Omental fat pad (tissue), 4 donors: ENCODE measurements at places on chromosomes 16 and 17. TPM values are rescaled to one million over a fixed set of nuclear protein-coding genes. Genes with fewer than 3 reads are reported as not detected.

The WFIKKN1 gene
- 0.63 TPM for total RNA-seq

GRCh38 chr17:37312137-37312923 lies 63.5 kb upstream of the C17orf78 start:
- no peak for DNase-seq

The XAF1 gene
- 17.5 TPM for total RNA-seq

GRCh38 chr17:29677824-29678223 lies 55.1 kb upstream of the CORO6 start:
- no peak for DNase-seq

DNA sequence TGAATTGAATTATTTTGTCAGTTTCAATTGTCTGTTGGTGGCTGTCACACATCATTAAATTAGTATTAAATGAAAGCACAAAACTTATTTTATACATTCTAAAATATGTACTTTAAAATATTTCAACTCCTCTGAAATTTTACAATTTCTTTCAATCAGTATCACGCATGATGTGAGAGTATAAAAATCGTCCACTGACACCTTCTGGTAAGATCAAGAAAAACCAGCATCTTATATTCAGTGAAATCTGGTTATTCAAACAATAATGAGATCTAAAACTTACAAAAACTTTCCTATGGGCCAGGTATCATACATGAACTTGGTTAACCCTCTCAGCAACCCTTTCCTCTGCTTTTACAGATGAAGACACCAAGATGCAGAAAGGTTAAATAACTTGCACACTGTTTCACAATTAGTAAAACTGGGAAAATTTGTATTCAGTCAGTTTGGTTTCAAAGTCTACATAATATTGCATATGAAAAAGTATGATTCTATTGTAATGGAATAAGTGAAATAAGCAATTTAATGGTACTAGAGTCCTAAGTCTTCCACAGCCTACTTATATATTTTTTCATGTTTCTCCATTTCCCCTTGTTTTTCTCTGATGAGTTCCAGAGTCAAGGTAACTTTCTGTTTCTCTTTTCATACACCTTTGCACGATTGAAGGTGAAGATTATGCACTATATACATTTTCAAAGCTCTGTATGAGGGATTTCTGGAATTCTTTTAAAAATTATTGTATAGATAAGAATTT lies 58.7 kb downstream of the EFCAB5 start:
- no peak for DNase-seq

The SDR42E2 gene
- total RNA-seq, result not detected

The TMEM114 gene
- not detected for total RNA-seq

DNA sequence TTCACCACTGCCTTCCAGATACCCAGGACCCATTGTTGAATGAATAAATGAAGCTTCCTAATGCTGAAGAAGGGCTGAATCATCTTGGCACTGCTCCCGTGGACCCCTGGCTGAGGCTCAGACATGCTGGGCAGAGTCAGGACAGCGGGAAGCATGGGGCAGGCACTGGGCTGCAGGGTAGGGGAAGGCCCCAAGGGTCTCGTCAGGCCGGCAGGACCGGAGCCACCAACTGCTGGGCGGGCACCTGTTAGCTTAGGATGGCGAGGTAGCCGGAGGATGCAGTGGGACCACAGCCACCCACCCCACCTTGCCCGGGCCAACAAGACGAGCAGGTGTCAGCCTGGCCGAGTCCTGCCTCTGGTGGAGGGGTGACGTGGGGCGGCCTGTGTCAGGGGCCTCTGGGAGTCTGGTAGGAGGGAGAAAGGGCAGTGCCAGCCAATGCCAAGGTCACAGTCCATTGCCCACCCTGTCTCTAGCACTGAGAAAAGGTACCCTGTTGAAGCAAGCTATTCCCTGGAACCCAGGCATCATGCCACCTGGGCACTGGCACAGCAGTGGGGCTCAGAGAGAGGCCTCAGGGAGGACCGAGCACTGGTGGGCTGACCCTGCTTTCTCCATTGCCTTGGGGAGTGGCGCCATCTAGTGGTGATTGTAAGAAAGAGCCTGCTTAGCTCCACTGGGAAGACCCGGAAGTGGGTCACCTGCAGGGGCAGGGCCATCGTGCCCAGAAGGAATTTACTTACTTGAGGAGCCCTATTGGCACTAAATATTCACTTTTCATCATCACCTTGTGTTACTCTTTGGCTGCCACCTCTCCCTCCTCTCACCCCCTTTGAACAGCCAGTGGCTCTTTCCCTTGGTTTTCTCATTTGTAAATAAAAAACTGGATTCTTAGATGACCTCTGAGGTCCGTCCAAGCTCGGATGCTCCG lies 3.0 kb upstream of the DLX3 start:
- DNase-seq, result peak; percentile 66

- no peak for DNase-seq
These were observed 293.2 kb upstream of the MON1B start for GRCh38 chr16:76897816-76898215.

GRCh38 chr17:68587847-68588246 lies 13.3 kb downstream of the FAM20A start:
- DNase-seq, result no peak

DNA sequence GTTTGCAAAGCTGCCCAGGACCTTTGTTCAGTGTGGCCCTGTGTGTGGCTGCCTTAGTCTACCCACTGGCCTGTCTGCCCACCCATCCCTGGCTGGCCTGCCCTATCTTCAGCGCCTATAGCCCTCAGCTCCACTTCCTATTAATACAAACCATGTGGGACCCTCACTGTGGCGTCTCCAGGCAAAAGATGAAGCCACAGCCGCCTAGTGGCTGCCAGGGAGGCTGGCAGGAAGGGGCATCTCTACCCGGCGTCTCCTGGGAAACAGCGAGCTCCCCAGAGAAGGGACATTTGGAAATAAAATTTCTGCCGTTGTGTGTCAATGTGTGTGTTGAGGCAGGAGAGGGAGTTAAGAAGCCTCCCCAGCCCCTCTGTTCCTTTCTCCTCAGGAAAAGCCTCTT lies 31.5 kb downstream of the NEUROD2 start:
- no peak for DNase-seq

DNA sequence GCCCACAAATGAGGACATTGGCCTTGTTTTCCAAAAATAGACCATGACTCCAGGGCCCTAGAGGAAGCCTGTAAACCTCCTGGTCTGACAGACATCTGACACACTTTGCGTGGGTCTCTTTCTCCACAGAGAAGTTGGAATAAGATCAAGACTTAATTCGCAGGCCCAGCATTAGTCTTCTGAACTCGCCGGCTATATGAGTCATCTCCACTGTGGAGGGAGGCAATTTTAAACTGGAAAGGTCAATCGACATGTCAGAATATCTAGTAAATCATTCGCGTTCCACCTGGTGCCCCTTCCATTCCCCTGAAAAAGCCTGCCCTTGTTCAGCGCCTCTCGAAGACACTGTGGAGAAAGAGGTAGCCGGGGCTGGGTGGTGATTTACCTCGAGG lies 140.1 kb downstream of the CLEC16A start:
- DNase-seq, result no peak

The ALDOA gene
- 468 TPM for total RNA-seq

The TRIM65 gene
- 13.1 TPM for total RNA-seq

DNA sequence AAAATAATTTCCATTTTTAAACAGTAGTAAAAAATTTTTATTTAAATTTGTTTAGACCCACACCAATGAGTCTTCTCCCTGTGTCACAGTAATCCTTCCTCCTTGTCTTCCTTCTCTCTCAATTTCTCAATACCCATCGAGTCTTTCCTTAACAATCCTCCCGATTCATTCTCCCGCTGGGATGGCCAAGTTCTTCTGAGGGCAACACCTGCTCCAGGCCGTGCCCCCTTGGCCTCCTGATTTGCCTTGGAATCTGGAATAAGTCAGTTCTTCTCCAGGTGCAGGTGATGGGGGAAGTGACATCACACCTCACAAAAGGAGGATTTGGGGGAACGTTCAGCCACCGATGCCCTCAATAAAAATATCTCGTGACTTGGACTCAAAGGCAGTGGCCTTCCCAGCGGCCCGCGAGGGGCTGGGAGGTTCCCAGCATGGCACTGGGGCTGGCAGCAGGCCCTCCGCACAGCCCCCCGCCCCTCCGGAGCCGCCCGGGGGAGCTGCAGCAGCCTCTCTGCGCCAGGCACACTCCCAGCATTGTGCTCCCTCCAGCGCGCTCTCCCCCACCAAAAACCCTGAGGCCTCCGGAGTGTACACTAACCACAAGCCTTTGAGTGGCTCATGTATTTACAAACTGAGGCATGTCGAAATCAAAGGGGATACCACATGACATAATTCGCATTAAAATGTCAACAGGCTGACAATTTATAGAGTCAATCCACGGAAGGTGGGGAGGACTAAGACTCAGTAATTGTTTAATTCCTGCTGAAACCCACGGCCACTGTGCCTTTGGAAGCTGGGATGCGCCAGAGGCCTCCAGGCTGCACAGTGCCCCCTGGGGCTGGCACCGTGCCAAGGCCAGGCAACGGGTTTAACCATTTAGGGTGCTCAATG lies 120.5 kb downstream of the ZFHX3 start:
- no peak for DNase-seq

GRCh38 chr17:3887804-3888203 lies 5.0 kb downstream of the CAMKK1 start:
- no peak for DNase-seq

The NME4 gene
- 74.5 TPM for total RNA-seq

- peak; percentile 46 for DNase-seq
These were observed at the start of gene CORO1A for GRCh38 chr16:30183233-30184095. Gene CORO1A (plus strand): TSS chr16:30183602. CDS start chr16:30185210, 1,608 bp downstream.

DNA sequence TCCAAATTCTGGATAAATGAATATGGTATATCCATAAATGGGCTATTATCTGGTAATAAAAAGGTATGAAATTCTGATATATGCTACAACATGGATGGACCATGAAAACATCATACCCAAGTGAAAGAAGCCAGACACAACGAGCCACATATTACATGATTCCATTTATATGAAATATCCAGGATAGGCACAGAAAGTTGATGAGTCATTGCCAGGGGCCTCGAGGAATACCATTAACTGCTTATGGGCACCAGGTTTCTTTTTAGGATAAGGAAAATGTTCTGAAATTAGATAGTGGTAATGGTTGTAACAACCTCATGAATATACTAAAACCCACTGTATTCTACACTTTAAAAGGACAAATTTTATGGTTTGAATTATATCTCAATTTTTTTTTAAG lies 123.2 kb downstream of the PITPNC1 start:
- no peak for DNase-seq

- DNase-seq, result no peak
These were observed 49.5 kb upstream of the MTSS2 start for GRCh38 chr16:70735141-70735979.

DNA sequence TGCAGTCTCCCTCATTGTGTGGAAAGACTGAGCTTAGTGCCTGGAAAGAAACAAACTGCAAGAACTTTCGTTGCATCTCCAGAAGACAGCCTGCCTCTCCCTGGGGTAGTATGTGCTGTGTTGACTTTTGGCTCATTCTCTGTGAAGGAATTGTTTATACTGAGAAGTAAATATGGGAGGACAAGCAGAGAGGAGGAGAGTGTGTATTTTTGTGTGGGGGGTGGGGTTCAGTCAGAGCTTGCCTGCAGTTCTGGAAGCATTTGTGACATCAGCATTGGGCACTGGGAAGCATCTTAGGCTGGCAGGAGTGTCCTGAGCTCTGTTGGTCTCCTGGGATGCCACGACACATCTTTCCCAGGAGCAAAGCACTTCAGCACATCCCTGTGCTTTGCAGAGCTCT lies 147.9 kb downstream of the HS3ST3B1 start:
- DNase-seq, result no peak
